ENCODE measurements at places on chromosomes 6 and 20. TPM values are rescaled to one million over a fixed set of nuclear protein-coding genes. Genes with fewer than 3 reads are reported as not detected.

OOEP gene
- total RNA-seq, result not detected

BTN1A1 gene
- total RNA-seq, result not detected

MMP24 gene
- total RNA-seq, result 0.71 TPM

SYCP2 gene
- 2.2 TPM for total RNA-seq

SOD2 gene
- 177 TPM for total RNA-seq

RBM24 gene
- not detected for total RNA-seq

VSX1 gene
- not detected for total RNA-seq

SLC12A5 gene
- total RNA-seq, result not detected

MICB gene
- 0.97 TPM for total RNA-seq

NINL gene
- total RNA-seq, result 4.7 TPM

PSMB9 gene
- 29.9 TPM for total RNA-seq

BEND6 gene
- total RNA-seq, result not detected

ZSCAN23 gene
- not detected for total RNA-seq

DYNLRB1 gene
- total RNA-seq, result 162 TPM

SNX21 gene
- total RNA-seq, result 225 TPM

- DNase-seq, result no peak
Observed at GRCh38 chr6:40187535-40188144, 253.4 kb upstream of the MOCS1 start.

DNA sequence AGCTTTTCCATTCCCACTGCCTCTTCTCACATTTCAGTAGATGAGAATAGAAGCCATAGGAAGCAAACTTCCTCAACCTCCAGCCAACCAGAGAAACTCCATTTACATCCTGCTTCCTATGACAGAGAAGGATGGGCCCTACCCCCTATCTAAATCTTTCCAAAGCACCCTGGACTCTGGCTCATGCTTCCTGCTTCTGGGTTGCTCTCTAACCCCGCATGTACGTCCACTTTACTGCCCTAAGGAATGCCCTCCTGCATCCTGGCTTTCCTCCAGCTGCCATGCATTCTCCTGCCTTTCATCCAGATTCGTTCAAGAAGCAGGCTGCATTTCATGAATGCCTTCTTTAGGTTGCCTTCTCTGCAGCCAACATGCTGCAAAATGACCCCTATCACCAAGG is 91.9 kb downstream of the FAM217A start:
- no peak for DNase-seq

GRCh38 chr6:68741501-68742386 is 106.7 kb downstream of the ADGRB3 start:
- DNase-seq, result no peak

DNA sequence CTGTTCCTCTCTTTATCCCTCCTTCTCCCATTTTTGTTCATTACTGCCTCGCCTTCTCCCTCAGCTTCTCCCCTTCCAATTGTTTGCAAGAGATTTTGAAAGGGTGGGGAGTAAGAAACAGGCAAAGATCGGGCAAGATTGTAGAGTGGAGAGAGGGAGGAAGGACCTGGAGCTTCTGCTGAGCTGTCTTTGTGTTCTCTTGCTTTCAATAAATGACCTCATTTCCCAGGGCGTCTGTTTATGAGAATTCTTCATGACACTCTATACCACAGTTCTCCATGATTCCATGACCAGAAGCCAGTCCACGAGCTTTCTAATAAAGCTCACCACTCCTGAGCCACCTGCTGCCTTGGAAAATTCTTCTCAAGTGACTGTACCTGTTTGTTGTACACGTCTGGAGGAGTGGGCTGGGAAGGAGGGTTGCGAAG is 50.0 kb upstream of the PLEKHG1 start:
- no peak for DNase-seq

GRCh38 chr20:34817072-34817471 is 8.4 kb downstream of the NCOA6 start:
- DNase-seq, result no peak

- DNase-seq, result no peak
Observed at GRCh38 chr20:37552415-37552814, 24.7 kb upstream of the BLCAP start.

DNA sequence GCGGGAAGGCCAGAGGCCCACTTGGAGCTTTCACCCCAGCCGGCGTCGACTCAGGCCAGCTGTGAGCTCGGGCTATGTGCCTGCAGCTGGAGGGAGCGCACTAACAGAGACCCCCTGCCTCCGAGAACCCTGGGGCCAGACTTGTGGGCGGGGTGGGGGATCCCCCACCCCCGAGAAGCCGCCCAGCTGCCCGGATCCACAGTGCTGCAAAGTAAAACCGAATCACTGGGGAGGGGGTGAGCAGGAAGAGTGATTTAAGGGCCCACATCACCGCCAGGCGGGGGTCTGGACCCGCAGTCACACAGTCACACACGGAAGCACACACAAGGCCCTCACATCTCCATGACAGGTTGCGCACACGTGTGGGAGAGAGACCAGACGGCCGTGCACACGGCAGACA is 48.7 kb downstream of the KCNQ2 start:
- DNase-seq, result no peak

DNA sequence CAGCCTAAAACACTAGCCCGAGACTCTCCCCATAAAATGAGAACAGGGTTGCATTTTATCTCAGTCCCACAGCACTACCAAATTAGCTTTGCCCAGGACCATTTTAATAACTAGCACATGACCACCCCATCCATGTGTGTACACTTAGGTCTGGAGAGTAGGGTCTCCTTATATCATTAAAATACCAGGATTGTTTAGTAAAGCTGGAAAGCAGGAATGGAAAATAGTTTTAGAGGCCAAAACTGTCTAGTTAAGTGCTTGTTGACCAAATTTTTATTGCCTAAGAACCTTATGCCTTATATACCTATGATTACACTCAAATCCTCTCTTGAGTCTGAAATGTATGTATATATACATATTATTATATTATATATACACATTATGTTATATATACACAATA is 608.4 kb downstream of the HDGFL1 start:
- no peak for DNase-seq

- DNase-seq, result no peak
Observed at GRCh38 chr6:97864826-97865225, 581.8 kb upstream of the MMS22L start.

DNA sequence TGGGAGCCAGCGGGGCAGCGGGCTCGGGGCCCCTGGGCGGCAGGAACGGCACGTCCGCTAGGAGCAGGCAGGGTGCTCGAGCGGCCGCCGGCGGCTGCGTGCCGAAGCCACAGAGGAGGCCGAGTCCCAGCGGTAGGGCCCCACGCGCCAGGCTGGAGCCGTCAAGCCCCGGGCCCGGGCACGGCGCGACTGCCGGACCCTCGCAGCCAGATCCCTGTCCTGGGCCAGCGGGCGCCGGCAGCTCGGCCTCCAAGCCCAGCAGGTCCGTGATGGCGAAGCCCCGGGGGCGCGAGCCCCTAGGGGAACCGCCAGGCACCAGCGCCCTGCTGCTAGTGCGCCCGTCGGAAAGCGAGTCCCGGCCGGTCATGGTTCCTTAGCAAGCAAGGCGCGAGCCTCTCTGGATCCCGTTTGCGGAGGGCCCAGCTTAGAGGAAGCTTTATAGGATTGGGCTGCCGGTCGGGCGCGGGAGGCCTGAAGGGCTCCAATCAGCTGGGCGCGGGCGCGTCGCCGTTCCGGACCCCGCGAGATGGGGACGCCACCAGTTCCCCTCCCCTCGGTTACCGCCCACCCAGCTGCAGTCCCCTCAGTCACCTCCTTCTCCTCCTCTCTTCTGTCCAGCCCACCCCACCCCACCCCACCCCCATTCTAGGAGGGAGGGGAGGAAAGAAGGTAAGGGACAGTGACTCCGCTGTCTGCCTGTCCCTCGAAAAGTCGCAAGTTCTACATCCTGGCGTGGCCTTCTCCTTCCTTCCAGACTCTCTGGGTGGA is at the start of gene VSX1:
Gene VSX1, minus strand, starts transcription at position 412 of the 768 bp plus-strand sequence. Its CDS starts 45 bp downstream, at position 367.
- no peak for DNase-seq

DNA sequence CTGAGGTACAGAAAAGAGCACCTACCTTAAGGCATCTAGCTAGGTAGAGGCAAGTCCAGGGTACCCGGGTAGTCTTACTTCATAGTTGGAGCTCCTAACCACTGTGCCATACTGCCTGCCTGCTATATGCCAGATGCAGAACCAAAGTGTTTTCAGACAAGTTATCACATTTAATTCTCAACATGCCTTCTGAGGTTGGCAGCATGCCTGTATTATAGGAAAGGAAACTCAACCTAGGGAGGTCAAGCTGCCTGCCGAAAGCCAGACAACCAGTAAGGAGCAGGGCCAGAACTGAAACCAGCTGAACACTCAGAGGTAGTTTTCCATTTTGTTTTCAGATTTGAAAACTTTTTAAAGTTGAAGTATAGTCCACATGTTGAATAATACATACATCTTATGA is 5.4 kb downstream of the CTNNBL1 start:
- no peak for DNase-seq

DNA sequence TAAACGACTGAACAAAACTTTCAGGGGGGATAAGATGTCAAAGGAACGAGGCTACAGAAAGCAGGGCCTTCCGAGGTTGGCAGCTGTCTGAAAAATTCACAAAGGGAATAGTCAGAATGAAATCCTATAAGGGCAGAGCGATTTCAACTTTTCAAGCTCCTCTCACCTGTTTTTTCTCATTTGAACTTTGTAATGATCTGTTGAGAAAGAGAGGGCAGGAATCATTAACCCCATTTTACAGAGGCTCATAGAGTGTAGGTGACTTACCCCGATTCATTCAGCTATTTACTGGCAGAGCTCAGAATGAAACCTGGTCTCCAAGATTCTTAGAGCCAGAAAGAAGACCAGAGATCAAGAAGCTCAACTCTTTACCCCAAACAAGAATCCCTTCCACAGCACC is 266.1 kb upstream of the ARID1B start:
- DNase-seq, result no peak

GRCh38 chr6:107560657-107561056 is 70.7 kb downstream of the SOBP start:
- DNase-seq, result no peak

- no peak for DNase-seq
Observed at GRCh38 chr6:147126618-147127022, 77.6 kb upstream of the STXBP5 start.

DNA sequence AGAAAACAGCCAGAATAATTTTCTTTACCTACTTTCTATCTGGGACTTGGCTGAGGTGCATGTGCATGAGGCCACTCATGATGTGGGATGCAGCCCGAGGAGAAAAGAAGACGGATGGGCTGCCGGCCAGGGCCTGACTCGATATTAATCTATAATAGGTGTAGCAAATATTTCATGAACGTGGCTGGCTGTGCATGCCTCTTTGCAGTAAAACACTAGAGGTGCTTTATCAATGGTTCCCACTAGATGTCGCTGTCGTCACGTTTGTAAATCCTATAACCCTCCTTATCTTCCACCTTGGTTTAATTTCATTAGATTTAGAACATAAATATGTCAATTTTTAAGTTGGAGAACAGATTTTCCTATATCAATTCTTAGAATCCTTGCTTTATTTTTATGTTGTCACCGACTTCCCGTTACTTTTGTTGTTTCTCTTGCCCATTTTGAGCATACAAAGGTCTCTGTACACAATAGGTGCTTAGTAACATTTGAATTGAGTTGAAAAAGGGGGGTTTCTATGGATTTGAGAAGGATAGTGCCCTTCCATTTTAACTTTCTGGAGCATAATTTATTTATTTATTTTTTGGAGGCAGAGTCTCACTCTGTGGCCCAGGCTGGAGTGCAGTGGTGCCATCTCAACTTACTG is 19.6 kb upstream of the FERMT1 start:
- DNase-seq, result peak; percentile 57

DNA sequence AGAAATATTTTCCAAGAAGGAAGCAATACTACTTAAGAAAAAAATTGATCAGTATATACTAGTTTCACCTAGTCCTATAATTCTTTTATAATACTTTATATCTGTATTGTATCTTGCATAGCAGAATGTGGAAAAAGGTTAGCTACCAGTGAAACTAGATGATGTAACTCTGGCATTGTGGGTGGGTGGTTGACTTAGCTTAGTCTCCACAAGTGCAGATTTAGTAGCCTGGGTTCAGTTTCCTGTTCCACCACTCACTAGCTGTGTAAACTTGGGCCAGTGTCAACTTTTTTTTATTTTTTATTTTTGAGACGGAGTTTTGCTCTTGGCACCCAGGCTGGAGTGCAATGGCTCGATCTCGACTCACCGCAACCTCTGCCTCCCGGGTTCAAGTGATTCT is 2.0 kb downstream of the MUC21 start:
- no peak for DNase-seq

GRCh38 chr6:167795321-167795811 is 31.3 kb upstream of the AFDN start:
- peak; percentile 75 for DNase-seq

- DNase-seq, result no peak
Observed at GRCh38 chr20:10478205-10478604, 43.1 kb downstream of the SLX4IP start.
